ENCODE measurements at places on chromosomes 11 and 22. TPM values are rescaled to one million over a fixed set of nuclear protein-coding genes. Genes with fewer than 3 reads are reported as not detected.

CEND1 gene
- 0.17 TPM for total RNA-seq

GTF2H1 gene
- 33.4 TPM for total RNA-seq

PIK3IP1 gene
- 28.6 TPM for total RNA-seq

RAB3IL1 gene
- total RNA-seq, result 0.74 TPM

CDC42BPG gene
- total RNA-seq, result 0.32 TPM

GRCh38 chr11:127683321-127683720 lies 682.8 kb upstream of the KIRREL3 start:
- DNase-seq, result no peak

GRCh38 chr11:124798991-124799347 lies 1.2 kb downstream of the MSANTD2 start:
- peak; percentile 9 for DNase-seq

GRCh38 chr11:133834682-133835592 lies 10.4 kb downstream of the SPATA19 start:
- DNase-seq, result peak; percentile 73

DNA sequence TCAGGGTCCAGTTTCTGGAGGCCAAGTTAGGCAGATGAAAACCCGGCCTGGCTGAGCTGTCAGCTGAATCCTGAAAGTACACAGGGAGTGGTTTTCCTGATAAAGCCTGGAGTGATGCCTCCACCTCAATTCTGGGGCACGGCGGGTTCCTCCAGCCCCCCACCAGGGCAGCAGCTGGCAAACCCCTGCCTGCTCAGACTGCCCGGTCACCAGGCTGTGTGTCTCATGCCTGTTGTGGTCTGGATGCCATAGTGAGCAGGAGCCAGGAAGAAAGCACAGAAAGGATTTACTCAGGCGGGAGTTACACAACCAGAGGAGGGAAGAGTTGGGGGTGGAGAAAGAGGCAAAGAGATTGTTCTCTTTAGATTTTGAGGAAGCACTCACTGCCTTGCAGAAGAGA lies 119.9 kb upstream of the RASSF10 start:
- no peak for DNase-seq

GRCh38 chr11:73416786-73417185 lies 40.6 kb downstream of the RELT start:
- DNase-seq, result no peak

DNA sequence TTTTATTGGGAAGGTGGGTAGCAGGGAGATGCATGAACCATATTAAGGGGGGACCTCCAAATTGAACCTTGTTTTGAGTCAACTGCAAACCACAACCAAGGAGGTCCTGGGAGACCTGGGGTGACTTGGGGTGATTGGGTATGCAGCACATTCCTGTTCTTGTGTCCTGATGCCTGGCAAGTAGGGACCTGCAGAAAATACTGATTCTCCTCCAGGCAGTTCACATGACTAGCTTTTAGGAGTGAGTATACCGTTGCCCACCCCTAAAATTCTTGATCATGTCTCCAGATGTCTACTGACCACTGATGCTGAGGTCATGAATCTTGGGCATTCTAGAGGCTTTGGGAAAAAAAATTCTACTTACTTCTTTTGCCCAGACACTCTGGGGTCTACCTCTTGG lies 6.3 kb downstream of the EHF start:
- DNase-seq, result no peak

DNA sequence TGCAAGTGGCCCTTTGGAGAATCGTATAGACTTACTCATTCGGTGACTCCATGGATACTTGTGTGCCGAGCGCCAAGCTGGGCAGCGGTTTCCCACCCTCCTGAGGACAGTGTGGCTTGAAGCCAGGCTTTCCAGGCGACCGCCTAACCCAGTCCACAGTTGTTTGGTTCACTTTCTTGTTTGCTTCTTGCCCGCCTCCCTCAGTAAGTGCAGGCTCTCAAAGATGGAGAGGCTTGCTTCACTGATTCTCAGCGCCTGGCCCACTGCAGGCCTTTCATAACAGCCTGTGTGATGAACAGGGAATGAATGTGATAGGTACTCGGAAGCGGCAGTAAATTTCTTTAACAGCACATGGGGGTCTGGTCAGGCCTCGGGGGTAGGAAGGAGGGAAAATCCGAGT lies 11.2 kb upstream of the MDK start:
- DNase-seq, result no peak

- DNase-seq, result no peak
Observed at GRCh38 chr22:27307545-27308247, 493.9 kb downstream of the MN1 start.

- no peak for DNase-seq
Observed at GRCh38 chr11:76365038-76365679, 15.8 kb downstream of the THAP12 start.

DNA sequence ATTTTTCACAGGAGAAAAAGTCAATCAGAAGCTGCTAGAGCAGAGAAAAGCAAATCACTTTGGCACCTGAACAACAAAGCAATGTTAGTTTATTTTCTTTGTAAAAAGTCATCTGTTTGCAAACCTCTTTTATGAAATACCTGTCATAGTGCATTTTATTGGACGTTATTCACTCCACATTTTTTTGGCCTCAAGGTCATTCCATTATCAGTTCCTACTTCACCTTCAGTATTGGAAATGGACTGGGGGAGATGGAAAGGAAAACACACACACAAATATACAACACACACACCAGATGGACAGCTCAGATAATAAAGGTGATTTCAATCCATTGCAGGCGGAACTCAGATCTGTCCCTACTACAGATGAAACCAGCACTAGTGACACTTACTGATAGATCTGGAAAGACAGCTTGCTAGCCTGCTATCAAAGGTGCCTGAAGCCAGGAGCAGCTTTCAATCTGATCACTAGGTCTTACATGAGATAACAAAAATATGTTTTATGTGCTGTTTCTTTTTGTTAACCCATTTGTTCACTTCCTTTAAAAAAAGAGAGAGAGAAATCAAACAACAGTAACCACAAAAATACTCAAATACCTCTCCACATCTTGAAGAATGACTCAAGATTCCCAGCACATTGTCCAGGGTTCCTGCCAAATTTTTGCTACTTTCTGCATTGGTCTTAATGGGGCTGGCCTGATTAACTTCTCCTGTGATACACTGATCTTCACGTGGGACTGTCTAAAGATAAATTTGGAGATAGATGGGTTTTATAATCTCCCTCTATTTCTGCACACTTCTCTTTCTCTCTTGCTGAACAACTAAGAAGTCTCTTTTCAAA lies 844.3 kb upstream of the TENM4 start:
- no peak for DNase-seq

DNA sequence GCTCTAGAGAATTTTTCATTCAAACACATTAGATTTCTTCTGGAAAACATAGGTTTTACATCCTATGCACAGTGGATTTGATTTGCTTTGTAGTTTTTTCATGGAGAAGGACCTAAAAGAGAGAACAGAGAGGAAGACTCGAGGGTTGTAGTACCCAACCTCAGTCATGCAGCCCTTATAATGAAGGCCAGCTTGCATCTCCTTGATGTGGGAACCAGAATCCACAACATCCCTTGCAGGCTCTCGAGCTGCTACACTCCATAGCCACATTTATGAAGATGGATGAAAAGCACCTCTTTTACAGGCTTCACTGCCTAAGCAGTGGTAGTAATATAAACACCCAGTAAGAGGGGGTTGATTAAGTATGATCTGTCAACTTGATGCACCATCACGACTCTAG lies 9.5 kb upstream of the OR5B12 start:
- DNase-seq, result no peak

DNA sequence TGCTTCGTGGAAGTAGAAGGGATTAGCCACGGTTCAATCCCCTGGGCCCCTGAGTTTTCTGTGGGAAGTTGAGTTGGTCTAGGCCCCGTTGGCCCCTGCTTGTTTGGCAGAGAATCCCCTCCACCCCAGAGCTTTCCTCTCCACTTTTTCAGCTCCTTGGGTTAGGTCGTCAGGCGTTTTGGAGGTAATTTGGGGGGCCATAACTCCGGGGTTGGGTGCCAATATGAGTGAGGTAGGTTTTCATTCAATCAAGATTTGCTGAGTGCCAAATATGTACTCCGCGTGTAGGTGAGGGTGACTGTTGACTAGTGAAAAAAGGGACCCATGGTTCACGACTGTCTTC lies 590 bp downstream of the ATG13 start:
- DNase-seq, result no peak

DNA sequence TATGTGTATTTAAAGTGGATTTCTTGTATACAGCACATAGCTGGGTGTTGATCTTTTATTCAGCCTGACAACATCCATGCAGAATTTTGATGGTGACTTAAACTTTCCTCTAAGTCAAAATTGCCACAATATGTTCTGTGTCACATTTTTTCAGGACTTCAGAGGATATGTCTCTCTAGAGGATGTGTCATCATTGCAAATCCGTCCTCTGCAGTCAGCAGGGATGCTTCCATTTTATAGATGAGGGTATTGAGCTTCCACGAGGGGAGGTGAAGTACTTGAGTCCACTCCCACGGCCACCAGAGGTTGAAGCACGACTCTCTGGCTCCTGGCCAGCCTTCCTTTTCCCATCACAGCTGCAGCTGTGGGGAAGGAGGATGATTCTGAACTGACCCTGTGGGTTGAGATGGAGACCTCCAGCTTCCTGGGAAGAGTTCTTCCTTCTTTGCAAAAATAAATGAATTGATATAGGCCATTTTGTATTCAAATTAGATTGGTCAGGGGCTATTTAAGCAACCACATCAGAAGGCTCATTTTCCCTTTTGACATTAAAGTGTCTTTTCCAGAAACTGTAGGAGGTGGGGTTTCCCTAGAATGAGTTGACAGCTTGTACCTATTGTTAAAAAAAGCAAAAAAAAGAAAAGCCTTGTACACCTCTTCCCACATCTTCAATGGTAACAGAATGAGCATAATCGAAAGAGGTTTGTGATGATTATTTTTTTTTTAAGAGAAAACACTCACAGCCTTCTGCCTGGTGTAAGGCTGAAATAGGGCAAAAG lies 55.2 kb upstream of the MYEOV start:
- peak; percentile 24 for DNase-seq

All from activated naive CD4-positive, alpha-beta T cell treated with anti-CD3 and anti-CD28 coated beads for 36 hours (primary cell).